ENCODE measurements at places on chromosomes 11 and 22. TPM values are rescaled to one million over a fixed set of nuclear protein-coding genes. Genes with fewer than 3 reads are reported as not detected.

DNA sequence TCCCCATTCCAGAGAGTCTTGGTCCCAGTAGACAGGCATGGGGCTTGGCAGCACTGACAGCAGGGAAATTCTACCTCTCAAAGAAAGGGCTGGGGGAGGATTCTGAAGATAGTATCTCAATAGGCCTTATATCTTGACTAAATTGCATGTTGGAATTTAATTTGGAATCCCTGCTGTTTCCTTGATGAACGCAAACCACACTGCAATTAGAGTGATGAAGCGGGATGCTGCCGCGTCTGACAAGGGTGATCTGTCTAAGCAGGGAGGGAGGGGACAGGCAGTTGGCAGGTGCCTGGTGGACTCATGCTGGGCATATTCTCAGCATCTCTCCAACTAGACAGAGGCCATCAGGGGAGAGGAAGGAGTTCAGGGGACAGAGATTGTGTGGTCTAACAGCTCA is 48.4 kb downstream of the COMMD9 start:
- H3K4me1 ChIP-seq: peaks cover 8% of the 10 kb centered on the region
- no peak overlapping the region for H3K27ac ChIP-seq
- H3K27me3 ChIP-seq: no peaks in the 10 kb centered on the region
- H3K4me3 ChIP-seq: no peak overlapping the region
- H3K36me3 ChIP-seq: no peaks in the 10 kb centered on the region
- DNase-seq: no peak

DNA sequence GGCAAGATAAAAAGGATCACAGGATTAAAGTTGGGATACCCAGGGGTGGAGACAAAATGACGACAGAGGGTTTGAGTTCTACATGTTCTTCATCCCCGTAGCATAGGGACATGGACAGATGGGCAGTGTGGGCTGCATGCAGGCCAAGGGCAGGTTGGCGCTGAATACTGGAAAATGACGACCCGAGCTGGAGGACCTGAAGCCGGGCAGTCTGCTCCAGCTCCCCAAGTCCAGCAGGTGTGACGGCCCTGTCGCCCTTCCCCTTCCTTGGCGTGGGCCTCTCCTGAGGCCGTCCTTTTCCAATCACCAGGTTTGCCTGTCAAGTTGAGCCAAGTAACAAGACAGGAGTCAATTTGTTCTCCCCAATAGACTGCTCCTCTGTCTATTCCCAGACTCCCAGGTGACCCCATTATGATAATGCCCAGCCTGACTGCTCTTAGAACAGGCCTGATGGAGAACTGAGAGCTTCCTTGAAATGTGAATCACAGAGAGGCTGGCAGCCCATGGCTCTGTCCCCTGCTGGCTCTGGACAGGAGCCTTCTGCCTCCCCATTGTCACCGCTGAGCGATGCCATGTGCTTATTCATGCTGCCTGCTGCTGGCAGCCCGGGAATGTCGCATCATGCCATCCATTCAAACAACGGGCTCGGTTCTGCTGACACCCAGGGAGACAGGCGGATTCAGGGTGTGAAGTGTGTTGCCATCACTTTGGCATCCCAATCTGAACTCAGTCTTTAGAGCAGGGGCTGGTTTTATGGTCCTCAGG is 392.1 kb downstream of the NTM start:
- no peaks in the 10 kb centered on the region for H3K27me3 ChIP-seq
- no peak overlapping the region for H3K4me3 ChIP-seq
- DNase-seq: no peak

GRCh38 chr11:71096751-71097388 is 155.5 kb downstream of the SHANK2 start:
- DNase-seq: no peak
- no peak overlapping the region for H3K4me3 ChIP-seq
- H3K36me3 ChIP-seq: peaks cover 4% of the 10 kb centered on the region

The MYOD1 gene
- not detected for total RNA-seq

The OR8A1 gene
- not detected for total RNA-seq

DNA sequence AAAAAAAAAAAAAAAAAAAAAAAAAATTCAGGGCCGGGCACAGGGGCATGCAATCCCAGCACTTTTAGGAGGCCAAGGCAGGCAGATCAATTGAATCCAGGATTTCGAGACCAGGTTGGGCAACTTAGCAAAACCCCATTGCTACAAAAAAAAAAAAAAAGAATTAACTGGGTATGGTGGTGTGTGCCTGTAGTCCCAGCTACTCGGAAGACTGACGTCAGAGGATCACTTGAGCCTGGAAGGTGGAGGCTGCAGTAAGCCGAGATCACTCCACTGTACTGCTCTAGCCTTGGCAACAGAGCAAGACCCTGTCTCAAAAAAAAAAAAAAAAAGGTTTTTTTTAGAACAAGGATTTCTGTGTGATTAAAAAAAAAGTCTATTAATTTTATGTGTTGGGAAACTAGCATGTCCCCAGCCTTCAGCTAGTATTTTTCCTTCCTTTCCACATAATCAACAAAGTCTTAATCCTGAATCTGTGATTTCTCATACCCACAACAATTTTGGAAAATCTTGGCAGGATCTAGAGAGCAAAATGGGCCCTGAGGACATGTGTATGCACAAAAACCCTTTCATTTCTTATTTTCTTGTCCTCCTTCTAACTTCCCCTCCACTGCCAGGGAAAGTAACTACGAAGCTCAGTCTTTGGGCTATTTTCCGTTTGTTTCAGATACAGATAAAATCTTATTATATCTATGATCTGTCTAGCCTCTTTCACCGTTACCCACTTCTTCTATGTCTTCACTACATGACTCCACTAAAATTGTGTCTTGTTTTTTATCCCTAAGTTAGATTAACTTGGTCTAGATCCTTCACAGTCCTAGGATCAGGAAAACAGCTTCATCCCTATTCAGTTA is 5.7 kb upstream of the AMBRA1 start:
- H3K4me3 ChIP-seq: no peak overlapping the region
- no peaks in the 10 kb centered on the region for H3K27me3 ChIP-seq
- no peak for DNase-seq

DNA sequence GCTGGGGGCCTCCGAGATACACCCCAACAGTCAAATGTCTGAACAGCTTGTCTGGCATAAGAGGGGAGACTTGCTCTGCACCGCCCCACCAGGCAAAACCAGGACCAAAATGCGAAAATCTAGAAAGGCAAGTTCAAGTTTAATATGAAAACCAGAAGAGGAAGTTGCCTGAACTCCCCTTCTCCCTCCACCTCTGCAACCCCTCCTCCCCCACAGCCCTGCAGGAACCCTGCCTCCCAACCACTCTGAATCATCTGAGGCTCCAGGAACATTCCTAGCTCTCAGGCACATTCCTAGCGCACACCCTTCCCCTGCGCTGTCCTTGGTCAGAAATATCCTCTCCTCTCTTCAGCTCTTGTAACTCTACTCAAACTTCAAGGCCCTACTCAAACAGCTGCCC is 36.7 kb downstream of the ISX start:
- H3K36me3 ChIP-seq: no peaks in the 10 kb centered on the region
- no peaks in the 10 kb centered on the region for H3K27me3 ChIP-seq
- DNase-seq: no peak
- H3K4me3 ChIP-seq: no peak overlapping the region

The MS4A4E gene
- total RNA-seq: 1.5 TPM

DNA sequence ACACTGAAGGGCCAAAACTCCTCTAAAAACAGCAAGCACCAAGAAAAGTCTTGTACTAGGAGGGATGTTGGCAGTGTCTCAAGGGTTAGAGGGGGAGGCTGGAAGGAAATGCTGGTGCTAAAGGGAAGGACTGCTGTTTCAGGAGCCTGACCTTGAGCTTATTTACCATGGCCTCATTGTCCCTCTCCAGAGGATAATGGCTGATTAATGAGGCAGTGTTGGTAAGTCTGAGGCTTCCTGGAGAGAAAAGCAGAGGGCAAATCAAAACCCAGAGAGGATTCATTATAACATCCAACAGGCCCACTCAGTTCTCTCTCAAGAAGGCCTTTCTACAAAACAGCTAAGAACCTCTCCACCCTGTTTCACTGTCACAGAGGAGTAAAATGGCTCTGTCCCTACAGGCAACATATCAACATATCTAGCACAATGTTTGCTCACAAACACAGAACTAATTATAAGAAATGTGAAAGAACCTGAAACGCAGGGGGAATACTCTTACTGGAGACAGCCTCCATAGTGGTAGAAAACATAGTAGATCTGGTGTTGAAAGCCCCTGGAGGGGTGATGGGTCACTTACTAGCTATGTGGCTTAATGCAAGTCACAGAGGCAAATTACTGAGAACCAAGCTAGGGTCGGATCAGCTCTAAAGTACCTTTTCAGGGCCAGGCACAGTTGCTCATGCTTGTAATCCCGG is 31.4 kb downstream of the NUMA1 start:
- peak; percentile 77 for DNase-seq
- peaks cover 16% of the 10 kb centered on the region for H3K4me1 ChIP-seq
- no peaks in the 10 kb centered on the region for H3K36me3 ChIP-seq
- no peaks in the 10 kb centered on the region for H3K27me3 ChIP-seq
- no peak overlapping the region for H3K4me3 ChIP-seq

DNA sequence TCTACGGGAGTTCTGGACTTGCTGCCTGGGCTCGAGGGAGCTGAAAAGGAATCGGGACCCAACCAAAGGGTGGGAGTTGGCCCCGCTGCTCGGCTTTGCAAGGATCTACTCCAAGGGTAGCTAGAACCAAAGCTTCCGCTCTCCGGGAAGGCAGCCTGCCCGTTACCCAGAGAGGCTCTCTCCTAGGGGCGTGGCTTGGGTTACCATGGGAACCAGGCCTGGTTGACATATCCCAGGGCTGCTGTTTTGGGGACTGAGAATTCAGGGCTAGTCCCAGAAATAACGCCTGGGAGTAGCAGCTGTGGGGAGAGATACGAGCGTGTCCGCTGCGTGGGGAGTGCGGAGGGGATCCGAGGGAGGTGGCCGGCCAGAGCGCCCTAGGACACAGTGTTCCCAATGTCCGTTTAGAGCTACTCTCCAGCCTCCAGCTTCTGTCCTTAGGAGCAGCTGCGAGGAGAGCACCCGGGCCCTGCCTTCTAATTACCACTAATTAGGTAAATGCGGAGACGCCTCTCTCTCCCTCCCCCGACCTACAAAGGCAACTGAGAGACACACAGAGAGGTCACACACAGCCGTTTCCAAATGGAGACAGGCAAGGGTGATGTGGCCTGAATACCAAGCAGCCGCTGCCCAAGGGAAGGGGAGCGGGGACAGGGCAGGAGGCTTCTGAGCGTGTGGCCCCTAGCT is 141.6 kb upstream of the CADM1 start:
- H3K27ac ChIP-seq: peak overlapping the region; percentile 37
- no peaks in the 10 kb centered on the region for H3K36me3 ChIP-seq
- peaks cover 19% of the 10 kb centered on the region for H3K4me1 ChIP-seq
- peak; percentile 93 for DNase-seq
- no peak overlapping the region for H3K4me3 ChIP-seq

The PDHX gene
- total RNA-seq: 47.8 TPM

The RIN1 gene
- 0.79 TPM for total RNA-seq

The C11orf21 gene
- total RNA-seq: 1.3 TPM

GRCh38 chr11:36326524-36327419 is 30.7 kb downstream of the PRR5L start:
- H3K4me3 ChIP-seq: no peak overlapping the region
- DNase-seq: no peak
- H3K27ac ChIP-seq: no peak overlapping the region
- H3K27me3 ChIP-seq: no peaks in the 10 kb centered on the region
- H3K4me1 ChIP-seq: no peaks in the 10 kb centered on the region
- no peaks in the 10 kb centered on the region for H3K36me3 ChIP-seq

The C11orf52 gene
- not detected for total RNA-seq
